ENCODE measurements at places on chromosomes 2 and 18. TPM values are rescaled to one million over a fixed set of nuclear protein-coding genes. Genes with fewer than 3 reads are reported as not detected.

TXNDC2 gene
- total RNA-seq, result 0.16 TPM

PECR gene
- 28.4 TPM for total RNA-seq

- no peaks in the 10 kb centered on the region for H3K36me3 ChIP-seq
- H3K4me1 ChIP-seq, result no peaks in the 10 kb centered on the region
- H3K27me3 ChIP-seq, result no peaks in the 10 kb centered on the region
- DNase-seq, result no peak
- H3K27ac ChIP-seq, result no peak overlapping the region
Measured at GRCh38 chr18:50578651-50579050, 18.8 kb downstream of the MAPK4 start.

DNA sequence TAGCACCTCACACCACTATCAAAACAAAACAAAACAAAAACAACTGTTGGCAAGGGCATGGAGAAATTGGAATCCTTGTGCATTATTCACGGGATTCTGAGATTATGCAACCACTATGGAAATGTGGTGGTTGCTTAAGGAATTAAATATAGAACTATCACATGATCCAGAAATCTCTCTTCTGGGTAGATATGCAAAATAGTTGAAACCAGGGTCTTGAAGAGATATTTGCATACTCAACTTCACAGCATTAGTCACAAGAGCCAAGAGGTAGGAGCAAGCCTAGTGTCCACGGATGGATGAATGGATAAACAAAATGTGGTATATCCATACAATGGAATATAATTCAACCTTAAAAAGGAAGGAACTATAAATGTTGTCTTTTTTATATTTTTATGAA lies 7.0 kb downstream of the TMEM131 start:
- no peak overlapping the region for H3K4me3 ChIP-seq
- no peaks in the 10 kb centered on the region for H3K27me3 ChIP-seq
- H3K4me1 ChIP-seq, result peaks cover 8% of the 10 kb centered on the region

TGFBRAP1 gene
- total RNA-seq, result 25.8 TPM
